ENCODE measurements at places on chromosomes 13 and 19.

- no peak for DNase-seq
These were observed 11.2 kb downstream of the DAPK3 start for GRCh38 chr19:3959766-3960131.

GRCh38 chr13:98570929-98571372 is 6.0 kb downstream of the STK24 start:
- DNase-seq, result peak; percentile 84

DNA sequence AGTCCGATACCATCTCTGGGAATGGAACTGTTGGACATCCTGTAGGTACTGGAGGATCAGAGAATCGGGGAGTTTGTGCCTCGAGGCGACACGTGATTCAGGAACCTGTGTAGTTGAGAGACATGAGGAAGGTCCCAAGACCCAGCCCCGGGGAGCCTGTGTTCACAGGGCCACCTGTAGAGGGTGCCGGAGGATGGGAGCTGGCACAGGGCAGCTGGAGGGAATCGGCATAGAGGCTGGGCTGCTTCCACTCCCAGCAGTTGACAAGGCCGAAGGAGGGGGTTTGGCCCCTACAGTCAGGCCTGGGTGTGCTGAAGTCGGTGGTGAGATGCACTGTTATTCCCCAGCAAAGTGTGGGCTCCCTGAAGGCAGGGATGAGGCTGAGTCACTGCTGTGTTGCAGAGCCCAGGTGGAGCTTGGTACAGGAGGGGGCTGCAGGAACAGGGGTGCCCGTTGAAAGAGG is 2.5 kb upstream of the ISYNA1 start:
- no peak for DNase-seq

- no peak for DNase-seq
These were observed 66.5 kb downstream of the SIAH3 start for GRCh38 chr13:45784755-45785675.

DNA sequence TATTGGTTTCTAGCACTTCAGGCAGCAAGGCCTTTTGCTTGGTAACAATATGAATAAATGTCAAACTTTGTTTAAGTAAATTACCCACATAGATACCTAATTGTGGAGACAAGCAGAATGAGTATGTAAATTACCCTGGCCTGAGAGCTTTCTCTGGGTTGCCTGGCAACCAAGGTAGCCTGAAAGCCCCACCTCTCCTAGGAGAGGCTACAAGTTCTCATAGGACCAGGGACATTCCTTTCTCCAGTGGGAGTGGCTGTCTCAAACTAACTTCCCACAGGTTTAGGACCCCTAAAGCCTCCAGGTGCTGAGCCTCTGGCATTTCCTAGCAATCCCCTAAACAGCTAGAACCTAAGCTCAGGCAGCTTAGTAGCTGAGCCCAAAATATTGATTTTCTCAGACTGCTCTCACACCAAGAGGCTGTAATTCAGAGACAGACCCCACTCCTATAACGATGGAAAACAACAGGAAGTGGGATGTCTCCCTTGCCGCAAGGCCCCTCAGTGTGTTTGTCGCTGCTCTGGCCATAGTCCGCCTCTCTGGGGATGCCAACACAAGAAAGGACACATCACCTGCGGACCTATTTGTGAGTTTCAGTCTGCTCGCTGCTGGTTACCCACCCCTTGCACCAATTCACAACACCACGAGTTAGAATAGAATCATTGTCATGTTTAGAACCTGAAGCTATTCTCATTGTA is 207.3 kb downstream of the DLEU7 start:
- DNase-seq, result no peak

GRCh38 chr19:43596842-43597461 is 557 bp downstream of the ZNF576 start:
- DNase-seq, result no peak

DNA sequence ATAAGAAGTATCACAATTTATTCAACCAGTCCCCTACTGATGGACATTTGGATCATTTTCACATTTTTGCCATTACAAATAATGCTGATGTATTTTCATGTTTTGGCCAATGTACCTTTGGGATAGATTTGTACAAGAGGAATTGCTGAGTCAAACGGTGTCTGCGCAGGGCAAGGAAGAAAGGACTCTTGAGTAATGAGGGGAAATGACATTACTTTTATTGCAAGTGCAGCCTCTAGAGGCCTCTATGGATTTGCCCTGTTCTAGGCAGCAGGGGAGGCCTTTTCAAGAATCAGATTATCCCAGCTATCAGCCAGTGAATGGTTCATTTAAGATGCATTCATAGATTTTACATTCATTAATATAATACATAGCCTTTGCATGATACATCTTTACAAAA is 32.9 kb upstream of the GTF3A start:
- no peak for DNase-seq

- no peak for DNase-seq
These were observed 386 bp downstream of the RRAS start for GRCh38 chr19:49639401-49640112.

GRCh38 chr19:53294786-53295441 is 27.4 kb upstream of the VN1R4 start:
- no peak for DNase-seq

- no peak for DNase-seq
These were observed 4.8 kb downstream of the F2RL3 start for GRCh38 chr19:16893686-16893989.

- no peak for DNase-seq
These were observed 4.7 kb downstream of the SBNO2 start for GRCh38 chr19:1169411-1169791.

DNA sequence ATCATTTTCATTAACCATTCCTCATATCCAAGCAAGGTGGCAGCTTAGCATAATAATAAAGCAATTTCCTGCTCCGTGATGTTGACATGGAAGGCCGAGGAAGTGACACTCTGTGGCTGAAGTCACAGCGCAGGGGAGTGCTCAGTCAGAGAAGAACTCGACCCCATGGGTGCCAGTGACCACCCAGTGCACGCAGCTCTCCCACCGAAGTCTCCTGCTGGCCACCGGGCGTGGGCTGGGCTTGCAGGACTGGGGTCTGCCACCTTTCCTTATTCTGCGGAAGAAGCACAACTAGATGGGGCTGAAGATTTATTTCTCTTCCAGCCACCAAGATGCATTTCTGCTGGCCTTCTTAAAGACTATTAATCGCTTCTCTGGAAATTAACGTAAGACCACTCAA is 132.1 kb upstream of the SPACA7 start:
- no peak for DNase-seq

GRCh38 chr13:88246239-88246638 is 575.1 kb downstream of the SLITRK5 start:
- no peak for DNase-seq

- DNase-seq, result no peak
These were observed 13.2 kb upstream of the LATS2 start for GRCh38 chr13:21074546-21074945.

DNA sequence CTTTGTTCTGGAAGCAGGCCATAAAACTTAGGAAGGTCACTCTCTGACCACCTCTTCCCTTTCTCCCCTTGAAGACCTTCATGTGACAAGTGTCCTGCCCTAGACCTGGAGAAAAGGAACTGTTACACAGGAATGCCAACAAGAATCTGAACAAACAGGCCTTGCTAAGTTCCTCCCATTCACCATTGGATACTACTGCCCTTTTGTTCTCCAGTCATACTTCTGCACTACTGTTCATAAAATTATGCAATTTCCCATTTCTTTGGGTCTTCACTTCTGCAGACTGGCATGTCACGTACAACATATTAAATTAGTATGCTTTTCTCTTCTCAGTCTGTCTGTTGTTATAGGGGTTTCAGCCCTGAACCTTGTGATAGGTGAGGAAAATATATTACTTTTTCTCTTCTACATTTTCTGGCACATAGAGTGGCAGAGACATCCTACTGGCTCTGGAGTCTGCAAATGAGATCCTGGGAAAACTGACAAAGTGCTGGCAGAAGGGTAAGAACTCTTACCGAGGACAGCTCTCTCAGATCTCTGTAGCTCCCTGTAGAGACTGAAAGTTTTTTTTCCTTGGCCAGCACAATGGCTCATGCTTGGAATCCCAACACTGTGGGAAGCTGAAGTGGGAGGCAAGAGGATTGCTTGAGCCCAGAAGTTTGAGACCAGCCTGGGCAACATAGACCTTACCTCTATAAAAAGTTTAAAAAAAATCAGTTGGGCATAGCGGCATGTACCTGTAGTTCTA is 87.6 kb upstream of the SPRY2 start:
- no peak for DNase-seq

DNA sequence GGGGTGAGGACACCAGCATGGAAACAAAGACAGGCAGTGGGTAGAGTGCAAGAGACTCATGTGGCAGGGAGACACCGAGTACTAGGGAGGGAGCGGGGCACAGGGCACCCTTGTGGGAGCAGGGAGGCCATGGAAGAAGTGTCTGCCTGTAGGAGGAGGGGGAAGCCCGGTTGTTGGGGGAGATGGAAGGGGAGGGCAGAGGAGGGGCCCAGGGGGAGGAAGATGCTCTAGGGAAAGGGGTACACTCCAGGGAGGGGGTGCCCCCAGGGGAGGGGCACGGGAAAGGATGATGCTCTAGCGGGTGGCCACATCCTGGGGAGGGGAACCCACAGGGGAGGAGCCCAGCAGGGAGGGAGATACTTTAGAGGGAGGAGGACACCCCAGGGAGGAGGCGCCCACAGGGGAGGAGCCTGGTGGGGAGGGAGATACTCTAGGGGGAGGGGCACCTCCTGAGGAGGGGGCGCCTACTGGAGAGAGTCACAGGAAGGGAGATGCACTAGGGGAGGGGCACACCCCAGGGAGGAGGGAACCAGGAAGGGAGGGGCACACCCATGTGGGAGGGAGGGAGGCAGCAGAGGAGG is 24.9 kb downstream of the CPAMD8 start:
- no peak for DNase-seq

DNA sequence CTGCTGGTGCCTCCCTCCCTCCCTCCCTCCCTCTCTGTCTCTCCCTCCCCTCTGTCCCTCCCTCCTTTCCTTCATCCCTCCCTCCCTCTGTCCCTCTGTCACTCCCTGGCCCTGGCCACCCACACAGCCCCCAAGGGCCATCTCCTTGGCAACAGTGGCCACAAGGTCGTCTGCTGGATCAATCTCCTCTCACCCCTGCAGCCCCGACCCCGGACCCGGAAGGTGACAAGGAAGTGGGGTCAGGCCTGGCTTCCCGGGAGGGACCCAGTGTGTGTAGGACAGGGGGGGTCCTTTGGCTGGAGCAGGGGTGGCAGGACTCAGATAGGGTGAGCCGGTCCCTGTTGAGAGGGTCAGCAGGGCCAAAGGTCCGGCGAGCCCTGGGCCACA is 21.9 kb upstream of the TCF3 start:
- DNase-seq, result no peak

DNA sequence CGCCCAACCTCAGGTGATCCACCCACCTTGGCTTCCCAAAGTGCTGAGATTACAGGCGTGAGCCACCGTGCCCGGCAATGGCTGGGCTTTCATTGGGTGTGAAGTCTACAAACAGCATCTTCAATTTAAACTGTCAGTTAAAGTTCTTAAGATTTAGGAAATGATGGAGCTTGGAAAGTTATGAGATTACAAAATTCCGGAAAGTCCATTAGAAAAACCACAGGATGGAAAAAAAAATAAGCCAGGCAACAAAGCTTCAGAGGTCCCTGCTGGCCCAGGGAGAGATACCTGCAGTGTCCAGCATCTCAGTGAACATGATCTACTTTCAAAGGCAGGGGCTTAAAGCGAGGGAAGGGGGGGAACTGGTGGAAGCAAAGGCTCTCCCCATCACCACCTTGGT is 4.6 kb upstream of the ZNF587B start:
- DNase-seq, result no peak

Measured in RCC 7860 (cell line).